Suprapubic skin (tissue), 4 donors: ENCODE measurements at places on chromosomes 16 and 17.
A peak's percentile ranks its signal among the peaks of the same experiment; 100 is the strongest.

- no peak for DNase-seq
Measured at GRCh38 chr17:79537686-79538085, 73.2 kb downstream of the RBFOX3 start.

DNA sequence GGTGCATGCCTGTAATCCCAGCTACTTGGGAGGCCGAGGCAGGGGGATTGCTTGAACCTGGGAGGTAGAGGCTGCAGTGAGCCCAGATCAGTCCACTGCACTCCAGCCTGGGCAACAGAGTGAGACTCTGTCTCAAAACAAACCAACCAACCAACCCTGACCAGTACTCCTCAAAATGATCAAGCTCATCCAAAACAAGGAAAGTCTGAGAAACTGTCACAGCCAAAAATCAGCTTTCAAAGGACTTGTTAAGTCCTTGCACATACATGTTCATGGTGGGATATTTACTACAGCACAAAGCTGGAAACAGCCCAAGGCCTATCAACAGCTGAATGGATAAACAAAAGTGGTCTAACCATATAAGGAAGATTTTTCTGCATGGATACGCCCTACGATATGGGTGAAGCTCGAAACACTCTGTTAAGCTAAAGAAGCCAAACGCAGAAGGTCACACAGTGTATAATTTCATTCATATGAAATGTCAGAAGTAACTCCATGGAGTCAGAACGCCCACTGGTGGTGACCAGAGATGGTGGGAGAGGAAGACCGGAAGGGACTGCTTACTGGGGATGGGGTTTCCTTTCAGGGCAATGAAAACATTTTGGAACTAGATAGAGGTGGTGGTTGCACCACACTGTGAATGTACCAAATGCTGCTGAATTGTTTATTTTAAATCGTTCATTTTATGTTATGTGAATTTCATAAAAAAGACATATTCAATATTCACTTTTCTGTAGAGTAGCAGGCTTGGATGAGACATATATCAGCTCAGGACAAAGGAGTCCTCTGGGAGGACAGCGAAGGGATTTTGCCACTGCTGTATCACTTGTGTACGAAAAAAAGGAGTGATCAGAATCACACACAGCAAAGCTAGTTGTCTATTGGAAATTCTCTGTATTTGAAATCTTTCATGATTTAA, 17.7 kb downstream of the CCL17 start:
- DNase-seq: no peak

DNA sequence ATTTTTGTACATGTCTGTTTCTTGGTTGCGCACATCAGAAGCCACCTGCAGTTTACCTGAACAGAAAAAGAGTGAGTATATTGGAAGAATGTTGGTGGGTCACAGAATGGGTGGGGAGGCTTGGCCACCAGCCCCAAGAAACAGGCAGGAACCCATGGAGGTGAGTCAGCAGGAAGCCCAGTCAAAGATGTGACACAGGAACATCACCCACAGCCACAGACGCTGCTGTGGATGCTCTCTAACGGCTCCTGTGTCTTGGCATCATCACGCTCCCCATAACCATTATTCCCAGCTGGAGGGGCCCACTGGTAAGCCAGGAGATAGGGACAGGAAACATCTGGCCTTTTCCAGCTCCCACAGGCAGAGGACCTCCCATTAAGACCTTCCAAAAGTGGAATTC, 94.0 kb upstream of the WSB1 start:
- DNase-seq: no peak

DNA sequence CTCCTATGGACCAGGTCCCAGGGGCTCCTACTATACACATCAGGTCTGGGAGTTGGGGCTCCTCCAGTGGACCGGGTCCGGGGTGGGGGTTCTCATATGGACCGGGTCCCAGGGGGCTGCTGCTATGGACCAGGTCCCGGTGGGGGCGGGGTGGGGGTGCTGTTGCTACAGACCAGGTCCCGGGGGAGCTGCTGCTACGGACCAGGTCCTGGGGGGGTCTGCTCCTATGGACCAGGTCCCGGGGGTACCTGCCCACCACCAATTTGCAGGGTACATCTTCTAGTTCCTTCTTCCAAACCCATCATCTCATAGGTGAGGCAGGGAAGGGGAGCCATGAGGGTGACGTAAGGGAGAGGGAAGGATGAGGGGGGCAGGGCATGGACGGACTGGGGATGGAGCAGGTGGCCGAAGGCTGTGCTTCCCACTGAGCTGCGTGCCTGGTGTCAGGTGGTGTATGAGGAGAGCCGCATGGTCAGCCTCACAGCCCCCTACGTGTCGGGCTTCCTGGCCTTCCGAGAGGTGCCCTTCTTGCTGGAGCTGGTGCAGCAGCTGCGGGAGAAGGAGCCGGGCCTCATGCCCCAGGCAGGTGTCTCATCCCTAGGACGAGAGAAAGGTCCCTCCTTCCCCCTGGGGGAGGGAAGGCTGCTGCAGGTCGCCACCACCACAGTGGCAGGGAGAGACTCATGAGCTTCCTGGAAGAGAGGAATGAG, 6.6 kb downstream of the ENDOV start:
- DNase-seq: no peak

DNA sequence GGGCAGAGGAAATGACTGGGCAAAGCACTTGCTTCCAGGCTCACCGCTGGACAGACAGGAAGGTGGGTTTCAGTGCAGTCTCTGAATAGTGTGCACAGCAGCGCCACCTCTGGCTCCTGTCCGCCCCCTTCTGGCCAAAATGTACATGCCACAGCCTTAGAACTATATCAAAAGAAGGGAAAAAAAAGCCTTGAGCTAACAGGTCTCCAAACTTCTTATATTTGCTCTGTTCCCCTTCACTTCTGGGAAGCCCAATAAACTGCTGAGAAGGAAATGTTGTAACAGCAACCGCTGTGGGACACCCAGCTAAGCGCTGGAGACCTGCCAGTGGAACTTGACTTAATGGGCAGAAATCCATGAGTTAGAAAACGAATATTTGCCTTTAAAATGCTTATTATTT, 17.5 kb downstream of the COG7 start:
- DNase-seq: no peak

DNA sequence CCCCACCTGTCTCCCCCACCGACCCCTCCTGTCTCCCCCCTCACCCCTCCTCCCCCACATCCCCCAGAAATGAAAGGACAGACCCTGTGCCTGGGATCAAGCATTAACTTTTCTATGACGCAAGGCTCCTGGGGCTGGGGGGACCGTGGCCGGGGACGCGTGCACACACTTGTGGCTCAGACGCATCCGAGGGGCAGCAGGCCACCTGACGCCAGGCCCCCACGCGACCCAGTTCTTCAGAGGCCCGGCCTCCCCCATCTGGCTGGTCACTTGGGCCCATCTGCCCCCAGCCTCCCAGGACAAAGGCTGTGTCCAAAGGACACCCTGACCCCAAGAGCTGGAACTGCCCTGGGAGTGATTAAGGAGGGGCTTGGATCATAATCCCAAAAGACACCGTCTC, 14.0 kb upstream of the PVALEF start:
- no peak for DNase-seq

GRCh38 chr17:41814195-41814594, 1.4 kb downstream of the FKBP10 start:
- DNase-seq: no peak

GRCh38 chr17:59427425-59427921, 96.0 kb downstream of the YPEL2 start:
- no peak for DNase-seq

GRCh38 chr16:68238029-68238345, 2.1 kb upstream of the ESRP2 start:
- no peak for DNase-seq

- DNase-seq: no peak
Measured at GRCh38 chr17:6713918-6714271, 726 bp upstream of the SLC13A5 start.

- DNase-seq: no peak
Measured at GRCh38 chr17:72445055-72445991, 324.5 kb downstream of the SOX9 start.

GRCh38 chr16:50626868-50627267, 54.2 kb downstream of the SNX20 start:
- no peak for DNase-seq

- no peak for DNase-seq
Measured at GRCh38 chr17:45394913-45395568, 37.6 kb downstream of the ARHGAP27 start.

- DNase-seq: no peak
Measured at GRCh38 chr16:26149364-26150190, 457.8 kb downstream of the HS3ST4 start.

DNA sequence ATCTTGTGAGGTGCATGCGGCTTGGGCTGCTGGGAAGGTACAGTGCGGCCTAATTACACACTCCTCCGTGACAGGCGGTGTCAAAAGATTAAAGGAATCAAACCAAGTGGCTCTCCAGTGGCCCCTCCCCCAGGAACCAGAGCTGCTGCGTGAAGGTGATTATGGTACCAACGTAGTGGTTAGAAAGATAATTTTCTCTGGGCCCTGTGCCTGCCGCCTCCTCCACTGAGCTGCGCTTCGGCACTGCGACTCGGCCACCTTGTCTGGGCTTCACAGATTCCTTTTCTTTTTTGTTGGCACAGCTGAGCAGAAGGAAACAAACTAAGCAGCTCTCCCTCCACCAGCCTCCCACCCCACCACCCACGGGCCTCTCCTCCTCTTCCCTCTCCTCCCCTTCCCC, 113.2 kb upstream of the SDK2 start:
- no peak for DNase-seq

DNA sequence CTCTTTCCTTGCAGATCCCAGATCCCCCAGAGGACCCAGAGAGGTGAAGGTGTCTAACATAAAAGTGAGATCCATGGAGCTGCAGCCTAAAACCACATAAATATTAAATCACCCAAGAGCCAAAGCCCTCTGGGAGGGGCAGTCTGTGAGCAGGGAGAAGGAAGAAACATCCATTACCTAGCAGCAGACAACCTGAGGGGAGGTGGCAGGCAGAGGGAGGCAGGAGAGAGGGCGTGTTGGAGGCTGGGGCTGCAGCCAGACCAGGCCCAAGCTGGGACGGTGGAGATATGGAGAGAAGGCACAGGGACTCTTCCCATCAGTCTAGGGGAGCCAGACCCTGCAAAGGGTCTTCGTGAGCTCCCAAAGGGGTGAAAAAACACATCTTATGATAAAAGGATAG, 101.1 kb downstream of the SHISA6 start:
- DNase-seq: no peak

DNA sequence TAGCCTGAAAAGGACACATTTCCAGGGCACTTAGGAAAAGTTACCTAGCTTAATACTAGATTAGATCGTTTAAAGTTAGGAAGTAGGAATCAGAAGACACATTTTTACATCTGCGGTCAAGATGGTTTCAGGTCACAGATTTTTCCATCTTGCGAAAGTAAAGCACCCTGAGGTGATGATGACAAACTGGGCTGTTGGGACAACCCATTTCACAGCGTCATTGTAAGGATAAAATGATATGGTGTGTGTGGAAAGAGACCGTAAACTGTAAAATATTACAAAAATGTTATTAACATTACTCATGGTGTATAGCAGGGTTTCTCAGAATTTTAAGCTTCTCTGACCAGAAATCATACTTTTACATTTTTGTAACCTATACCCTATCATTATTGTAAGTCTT, 10.1 kb upstream of the MAP2K6 start:
- DNase-seq: no peak

GRCh38 chr17:58084317-58084981, 1.2 kb downstream of the DYNLL2 start:
- DNase-seq: no peak

- DNase-seq: no peak
Measured at GRCh38 chr17:35129154-35129972, 7.9 kb downstream of the FNDC8 start.

DNA sequence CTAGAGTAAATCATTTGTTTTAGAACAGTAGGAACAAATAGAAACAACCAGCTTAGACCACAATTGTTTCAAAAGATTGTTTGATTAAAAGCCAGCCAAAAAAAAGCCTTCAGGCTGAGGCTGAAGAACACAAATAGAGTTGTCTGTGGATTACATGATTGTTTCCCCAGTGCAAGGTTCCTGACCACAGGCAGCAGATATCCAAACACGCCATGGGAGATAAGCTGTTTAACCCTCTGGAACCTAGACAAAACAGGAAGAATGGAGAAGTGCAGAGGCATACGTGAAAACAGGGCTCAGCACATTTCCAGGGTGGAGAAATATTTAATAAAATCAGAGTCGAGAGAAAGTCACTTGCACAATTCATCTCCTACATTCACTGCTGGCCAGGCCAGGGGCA, 21.0 kb downstream of the ATPAF2 start:
- no peak for DNase-seq

GRCh38 chr17:35726127-35726952, 5.1 kb upstream of the RASL10B start:
- no peak for DNase-seq

GRCh38 chr17:49063652-49064051, 66.5 kb downstream of the IGF2BP1 start:
- DNase-seq: no peak

DNA sequence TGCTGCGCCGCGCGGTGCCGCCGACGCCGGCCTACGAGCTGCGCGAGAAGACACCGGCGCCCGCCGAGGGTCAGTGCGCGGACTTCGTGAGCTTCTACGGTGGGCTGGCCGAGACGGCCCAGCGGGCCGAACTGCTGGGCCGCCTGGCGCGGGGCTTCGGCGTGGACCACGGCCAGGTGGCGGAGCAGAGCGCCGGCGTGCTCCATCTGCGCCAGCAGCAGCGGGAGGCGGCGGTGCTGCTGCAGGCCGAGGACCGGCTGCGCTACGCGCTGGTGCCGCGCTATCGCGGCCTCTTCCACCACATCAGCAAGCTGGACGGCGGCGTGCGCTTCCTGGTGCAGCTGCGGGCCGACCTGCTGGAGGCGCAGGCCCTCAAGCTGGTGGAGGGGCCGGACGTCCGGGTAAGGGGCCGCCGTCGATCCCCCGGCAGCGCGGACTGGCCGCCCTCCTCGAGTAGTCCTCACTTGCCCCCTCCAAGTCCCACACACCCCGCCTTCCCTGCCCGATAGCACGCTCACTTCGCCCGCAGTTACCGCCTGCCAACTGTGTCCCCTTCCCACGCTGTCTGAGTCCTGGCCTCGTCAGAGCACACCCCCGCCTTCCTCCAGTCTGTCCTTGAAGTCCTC, 470 bp downstream of the MLYCD start:
- peak; percentile 75 for DNase-seq

- DNase-seq: no peak
Measured at GRCh38 chr16:49904348-49905062, 48.6 kb upstream of the ZNF423 start.

- DNase-seq: no peak
Measured at GRCh38 chr17:41593306-41593981, 6.7 kb upstream of the KRT14 start.

- DNase-seq: no peak
Measured at GRCh38 chr17:62388856-62389255, 8.5 kb downstream of the EFCAB3 start.

- no peak for DNase-seq
Measured at GRCh38 chr16:84553873-84554399, 49.5 kb upstream of the MEAK7 start.

- DNase-seq: no peak
Measured at GRCh38 chr17:58595194-58595792, 80.9 kb upstream of the MTMR4 start.

GRCh38 chr16:27703545-27703944, 153.6 kb downstream of the KATNIP start:
- no peak for DNase-seq

- no peak for DNase-seq
Measured at GRCh38 chr17:15220785-15221184, 44.3 kb downstream of the PMP22 start.

GRCh38 chr17:7852262-7852670, 2.6 kb upstream of the TMEM88 start:
- peak; percentile 70 for DNase-seq

GRCh38 chr17:19242323-19242722, 5.2 kb downstream of the EPN2 start:
- no peak for DNase-seq
